ENCODE measurements at places on chromosomes 3 and 15.

DNA sequence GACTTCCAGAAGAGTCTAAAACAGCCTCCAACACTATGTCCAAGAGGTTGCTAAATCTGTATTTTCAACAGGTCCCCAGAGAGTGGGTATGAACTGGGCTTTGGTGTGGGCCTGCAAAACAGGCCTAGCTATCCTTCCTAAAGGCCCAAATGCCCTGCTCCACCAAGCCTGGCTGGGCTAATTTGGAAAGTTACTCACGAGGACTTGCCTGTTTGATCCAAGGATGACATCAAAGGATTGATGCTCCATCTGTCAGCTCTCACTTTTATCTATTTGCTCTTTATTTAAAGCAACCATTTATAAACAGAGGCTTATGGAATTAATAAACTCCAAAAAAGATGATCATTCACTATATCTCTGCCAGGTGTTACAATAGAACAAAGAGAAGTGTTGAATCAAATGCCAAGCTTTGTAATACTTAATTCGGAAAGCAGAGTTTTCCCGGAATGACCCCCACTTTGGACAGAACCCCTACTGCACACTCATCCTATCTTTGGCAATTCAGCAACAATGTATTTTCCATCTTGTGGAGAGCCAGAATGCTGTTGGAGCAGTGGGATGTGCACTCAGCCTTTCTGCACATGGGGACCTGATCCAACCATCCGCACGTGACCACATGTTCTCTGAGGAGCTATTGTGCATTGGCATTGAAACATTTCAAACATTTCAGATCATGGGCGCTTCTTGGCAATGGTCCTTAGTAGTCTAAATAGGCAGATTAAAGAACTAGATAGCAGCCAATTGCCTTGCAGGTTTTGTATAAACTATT is 163.3 kb upstream of the THBS1 start:
- DNase-seq = no peak

GRCh38 chr15:68311464-68311835 is 33.9 kb downstream of the FEM1B start:
- no peak for DNase-seq

GRCh38 chr15:73951601-73952000 is 25.3 kb downstream of the LOXL1 start:
- DNase-seq = no peak

DNA sequence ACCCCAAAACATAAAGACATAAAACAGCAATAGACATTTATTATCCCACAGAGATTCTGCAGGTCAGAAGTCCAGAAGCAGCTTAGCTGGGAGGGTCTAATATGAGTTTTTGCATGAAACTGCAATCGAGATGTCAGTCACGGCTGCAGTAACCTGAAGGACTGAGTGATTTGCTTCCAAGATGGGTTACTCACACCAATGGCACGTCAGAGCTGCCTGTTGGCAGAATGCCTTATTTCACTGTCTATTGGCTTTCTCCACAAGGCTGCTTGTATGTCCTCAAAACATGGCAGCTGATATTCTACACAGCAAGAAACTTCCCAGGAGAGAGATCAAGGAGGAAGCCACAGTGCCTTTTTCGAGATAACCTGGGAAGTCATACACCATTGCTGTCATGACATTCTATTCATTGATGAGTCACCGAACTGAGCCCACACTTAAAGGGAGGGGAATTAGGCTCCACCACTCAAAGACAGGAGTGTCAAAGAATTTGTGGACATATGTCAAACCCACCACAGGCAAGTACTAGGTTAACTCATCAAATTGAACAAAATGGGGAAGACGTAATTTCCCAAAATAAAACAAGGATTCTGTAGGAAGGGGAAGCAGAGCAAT is 122.2 kb downstream of the SYNPR start:
- DNase-seq = no peak

- no peak for DNase-seq
Observed at GRCh38 chr15:93233710-93234109, 144.7 kb upstream of the RGMA start.

- no peak for DNase-seq
Observed at GRCh38 chr15:45794304-45794703, 159.5 kb downstream of the SQOR start.

- no peak for DNase-seq
Observed at GRCh38 chr3:193980326-193980725, 155.6 kb upstream of the HES1 start.

- no peak for DNase-seq
Observed at GRCh38 chr15:89243046-89243690, 611 bp upstream of the FANCI start.

GRCh38 chr15:31263751-31264558 is 62.7 kb upstream of the KLF13 start:
- peak; percentile 53 for DNase-seq

DNA sequence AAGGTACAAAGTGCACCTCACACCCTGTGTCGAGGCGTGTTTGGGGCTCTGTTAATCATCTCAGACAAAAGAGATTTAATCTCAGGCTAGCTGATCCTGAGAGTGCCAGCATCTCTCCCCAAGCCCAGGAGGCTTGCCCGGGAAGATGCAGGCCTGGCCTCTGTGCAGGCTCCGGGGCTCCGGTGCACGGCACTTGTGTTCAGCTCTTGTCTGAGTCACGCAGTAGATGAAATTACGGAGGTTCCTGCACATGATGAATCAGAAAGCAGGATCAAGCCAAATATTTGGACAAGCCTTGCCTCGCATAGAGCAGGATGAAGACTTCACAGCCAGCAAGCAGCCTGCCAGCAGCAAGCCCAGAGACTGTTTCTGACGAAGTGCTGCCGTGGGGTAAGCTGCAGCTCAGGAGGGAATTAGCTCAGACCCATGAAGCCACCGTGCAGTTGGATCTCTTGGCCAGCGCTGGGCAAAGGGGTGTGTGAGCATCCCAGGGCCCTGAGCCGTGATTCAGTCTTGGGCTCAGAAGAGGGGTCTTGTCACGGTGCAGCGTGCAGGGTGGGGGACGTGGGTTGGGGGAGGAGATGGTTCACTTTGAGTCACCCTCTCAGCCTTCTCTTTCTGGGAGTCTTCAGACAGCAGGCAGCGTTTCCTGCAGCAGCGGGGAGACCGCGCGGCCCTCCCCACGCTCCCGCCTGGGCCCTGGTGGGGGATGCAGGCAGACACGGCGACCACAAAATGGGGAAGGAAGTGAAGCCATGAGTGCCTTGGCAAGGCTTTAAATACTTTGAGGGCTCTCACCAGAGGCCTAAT is 89.2 kb upstream of the MEF2A start:
- no peak for DNase-seq

Measured in stimulated activated CD4-positive, alpha-beta T cell treated with anti-CD3 and anti-CD28 coated beads, Interleukin-1b, Interleukin-23, amount 100 ng/mL, for 4 hours (primary cell).